Activated naive CD4-positive, alpha-beta T cell treated with anti-CD3 and anti-CD28 coated beads for 36 hours (primary cell): ENCODE measurements at places on chromosomes 3 and 15. TPM values are rescaled to one million over a fixed set of nuclear protein-coding genes. Genes with fewer than 3 reads are reported as not detected.

DNA sequence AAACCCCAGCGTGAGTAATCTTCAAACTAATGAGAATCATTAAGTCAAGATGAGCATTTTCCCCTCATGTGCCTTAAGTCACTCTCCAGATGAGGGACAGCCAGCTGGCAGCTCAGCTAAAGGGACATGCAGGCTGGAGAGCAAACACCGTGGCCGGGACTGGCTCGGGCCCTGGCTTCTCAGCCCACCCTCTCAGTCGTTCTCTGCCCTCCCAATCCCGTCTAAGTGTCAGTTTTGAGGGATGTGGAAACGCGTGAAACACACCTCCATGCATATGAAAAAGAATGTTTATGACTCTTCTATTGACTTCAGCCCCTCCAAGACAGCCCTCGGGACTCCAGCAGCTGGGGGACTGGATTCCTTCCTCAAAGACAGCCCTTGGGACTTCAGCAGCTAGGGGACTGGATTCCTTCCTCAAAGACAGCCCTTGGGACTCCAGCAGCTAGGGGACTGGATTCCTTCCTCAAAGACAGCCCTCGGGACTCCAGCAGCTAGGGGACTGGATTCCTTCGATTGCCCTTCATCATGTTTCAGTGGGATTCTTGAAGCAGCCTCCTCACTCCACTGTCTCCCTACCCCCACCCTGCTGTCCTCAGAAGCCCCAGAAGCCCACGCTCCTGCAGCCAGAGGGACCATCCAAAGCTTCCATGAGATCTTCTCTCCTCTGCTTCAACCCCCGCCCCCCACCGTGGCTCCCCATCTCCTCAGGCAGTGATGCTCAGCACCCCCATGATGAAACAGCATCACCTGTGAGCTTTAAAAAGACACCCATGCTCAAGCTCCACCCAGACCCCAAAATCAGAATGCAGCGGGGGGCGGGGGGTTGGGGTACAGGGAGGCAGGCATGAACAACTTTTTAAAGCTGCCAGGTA is 228.9 kb downstream of the XXYLT1 start:
- H3K4me3 ChIP-seq = no peak overlapping the region
- H3K27me3 ChIP-seq = no peaks in the 10 kb centered on the region
- no peaks in the 10 kb centered on the region for H3K36me3 ChIP-seq
- H3K4me1 ChIP-seq = no peaks in the 10 kb centered on the region
- no peak overlapping the region for H3K27ac ChIP-seq

GRCh38 chr15:49421991-49422390 is 1.1 kb upstream of the FGF7 start:
- no peaks in the 10 kb centered on the region for H3K27me3 ChIP-seq
- peak; percentile 25 for DNase-seq
- H3K4me1 ChIP-seq = peaks cover 4% of the 10 kb centered on the region
- H3K4me3 ChIP-seq = no peak overlapping the region
- H3K27ac ChIP-seq = no peak overlapping the region
- H3K36me3 ChIP-seq = no peaks in the 10 kb centered on the region

Gene LRRC34
- 3.9 TPM for total RNA-seq

GRCh38 chr3:4458961-4459360 is 8.1 kb downstream of the SUMF1 start:
- peaks cover 6% of the 10 kb centered on the region for H3K4me1 ChIP-seq
- DNase-seq = no peak
- H3K4me3 ChIP-seq = no peak overlapping the region
- no peaks in the 10 kb centered on the region for H3K36me3 ChIP-seq
- H3K27me3 ChIP-seq = no peaks in the 10 kb centered on the region
- no peak overlapping the region for H3K27ac ChIP-seq

Gene NKIRAS1
- 2.4 TPM for total RNA-seq

Gene TM6SF1
- total RNA-seq = 3.4 TPM

- H3K4me3 ChIP-seq = no peak overlapping the region
- H3K27ac ChIP-seq = no peak overlapping the region
- no peaks in the 10 kb centered on the region for H3K36me3 ChIP-seq
- no peak for DNase-seq
Observed at GRCh38 chr15:61155741-61156700, 73.1 kb downstream of the RORA start.

DNA sequence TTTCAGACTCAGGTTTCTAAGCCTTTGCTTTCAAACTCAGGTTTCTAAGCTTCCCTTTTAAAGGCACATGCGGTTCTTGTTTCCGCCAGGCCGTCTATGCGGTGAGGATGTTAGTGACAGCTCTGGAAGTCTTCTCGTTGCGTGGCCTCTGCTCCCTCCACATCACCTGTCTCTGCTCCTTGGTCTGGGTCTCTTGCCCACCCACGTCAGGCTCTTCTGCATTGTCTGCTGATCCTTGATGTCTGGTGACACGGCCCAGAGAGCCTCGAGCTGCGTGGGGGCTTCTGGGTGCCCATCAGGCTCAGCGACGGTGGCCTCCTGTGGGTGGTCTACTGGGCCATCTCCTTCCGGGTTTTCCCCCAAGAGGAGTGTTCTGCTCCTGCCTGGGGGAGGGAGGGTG is 30.5 kb downstream of the KLF13 start:
- DNase-seq = peak; percentile 69
- H3K4me1 ChIP-seq = peaks cover 96% of the 10 kb centered on the region
- peak overlapping the region; percentile 71 for H3K4me3 ChIP-seq
- H3K27ac ChIP-seq = peak overlapping the region; percentile 99

Gene SEMA3G
- total RNA-seq = not detected

DNA sequence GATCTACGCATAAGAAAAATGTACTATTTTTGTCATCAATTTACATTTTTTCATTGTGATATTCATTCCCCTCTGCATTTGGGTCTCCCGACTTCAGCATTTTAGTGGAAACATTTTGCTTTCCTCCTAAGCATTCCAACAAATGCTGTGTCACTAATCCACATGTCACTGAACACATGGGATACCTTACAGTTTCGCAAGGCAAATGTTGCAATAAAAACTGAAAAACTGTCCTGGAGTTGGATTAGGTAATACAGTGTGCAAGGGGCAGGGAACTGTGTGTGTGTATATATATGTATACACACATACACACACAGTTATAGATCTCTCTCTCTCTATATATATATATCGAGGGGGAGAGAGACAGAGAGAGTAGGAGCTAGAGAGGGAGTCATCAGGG is 632.2 kb downstream of the MAGI1 start:
- peaks cover 1% of the 10 kb centered on the region for H3K27me3 ChIP-seq
- no peak for DNase-seq
- no peak overlapping the region for H3K4me3 ChIP-seq
- no peaks in the 10 kb centered on the region for H3K36me3 ChIP-seq
- no peak overlapping the region for H3K27ac ChIP-seq

- no peaks in the 10 kb centered on the region for H3K36me3 ChIP-seq
- no peaks in the 10 kb centered on the region for H3K4me1 ChIP-seq
- H3K4me3 ChIP-seq = no peak overlapping the region
Observed at GRCh38 chr3:168645180-168645579, 549.5 kb upstream of the GOLIM4 start.

- DNase-seq = no peak
- H3K27ac ChIP-seq = no peak overlapping the region
- H3K27me3 ChIP-seq = no peaks in the 10 kb centered on the region
Observed at GRCh38 chr3:161914703-161915417, 418.3 kb downstream of the OTOL1 start.

Gene TTC23
- 5.5 TPM for total RNA-seq
